ENCODE measurements at places on chromosomes 16 and 17.

- no peak for DNase-seq
These were observed 121.5 kb upstream of the ADAMTS18 start for GRCh38 chr16:77556201-77556873.

DNA sequence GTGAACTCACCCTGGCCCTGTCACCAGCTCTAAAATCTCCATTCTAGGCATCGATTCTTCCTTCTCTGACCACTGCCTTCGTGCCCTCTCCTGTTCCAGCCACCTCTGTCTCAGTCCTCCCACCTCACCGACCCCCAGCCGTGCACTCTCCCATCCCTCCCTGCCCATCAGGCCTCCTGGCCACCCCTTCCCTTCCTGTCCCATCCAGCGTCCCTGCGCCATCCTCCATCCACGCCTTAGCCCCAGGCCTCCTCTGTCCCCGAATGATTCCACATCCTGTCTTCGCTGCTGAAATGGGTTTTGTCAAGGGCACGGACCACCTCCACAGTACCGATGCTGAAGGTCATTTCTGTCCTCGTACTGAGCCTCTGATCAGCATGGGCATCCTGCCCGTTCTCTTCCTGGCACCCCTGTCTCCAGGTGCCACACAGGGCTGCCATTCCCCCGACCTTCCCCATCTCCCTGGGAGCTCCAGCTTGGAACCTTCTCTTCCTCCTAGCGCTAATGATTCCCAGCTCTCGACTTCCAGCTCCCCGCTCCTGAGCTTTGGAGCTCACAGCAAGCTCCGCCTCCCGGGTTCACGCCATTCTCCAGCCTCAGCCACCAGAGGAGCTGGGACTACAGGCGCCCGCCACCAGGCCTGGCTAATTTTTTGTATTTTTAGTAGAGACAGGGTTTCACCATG lies 2.6 kb downstream of the TRIM65 start:
- no peak for DNase-seq

DNA sequence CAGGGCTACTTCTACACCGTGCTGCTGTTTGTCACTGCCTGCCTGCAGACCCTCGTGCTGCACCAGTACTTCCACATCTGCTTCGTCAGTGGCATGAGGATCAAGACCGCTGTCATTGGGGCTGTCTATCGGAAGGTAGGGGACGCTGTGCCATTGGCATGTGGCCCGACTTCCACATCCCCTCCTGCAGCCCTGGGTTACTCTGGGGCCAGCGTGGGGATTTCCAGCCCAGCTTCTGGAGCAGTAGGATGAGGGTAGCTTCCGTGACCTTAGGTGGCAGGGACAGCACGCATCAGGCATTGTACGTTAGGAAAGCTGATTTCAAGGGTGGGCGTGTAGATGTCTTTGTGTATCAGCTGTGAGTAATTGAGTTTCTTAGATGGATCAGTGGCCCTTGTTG lies 96.5 kb downstream of the ABCC1 start:
- no peak for DNase-seq

GRCh38 chr16:49924078-49924477 lies 68.2 kb upstream of the ZNF423 start:
- no peak for DNase-seq

DNA sequence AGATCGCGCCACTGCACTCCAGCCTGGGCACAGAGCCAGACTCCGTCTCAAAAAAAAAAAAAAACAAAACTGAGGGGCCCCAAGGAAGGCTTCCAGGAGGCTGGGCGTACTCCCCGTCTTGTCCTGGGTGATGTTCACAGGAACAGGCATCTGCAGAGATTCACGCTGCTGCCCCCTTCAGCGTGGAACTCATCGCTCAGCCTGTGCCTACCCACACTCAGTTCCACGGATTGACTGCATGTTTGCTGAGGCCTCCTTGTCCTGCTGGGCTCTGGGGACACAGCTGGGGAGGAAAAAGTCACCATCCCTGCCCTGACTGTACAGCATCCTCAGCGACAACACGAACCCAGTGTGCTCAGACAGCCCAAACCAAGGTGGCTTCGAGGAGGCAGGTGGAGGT lies 12.9 kb upstream of the OSGIN1 start:
- DNase-seq = no peak

GRCh38 chr16:1691276-1691675 lies 13.2 kb downstream of the JPT2 start:
- no peak for DNase-seq

GRCh38 chr16:22386976-22387375 lies 12.6 kb upstream of the CDR2 start:
- no peak for DNase-seq

DNA sequence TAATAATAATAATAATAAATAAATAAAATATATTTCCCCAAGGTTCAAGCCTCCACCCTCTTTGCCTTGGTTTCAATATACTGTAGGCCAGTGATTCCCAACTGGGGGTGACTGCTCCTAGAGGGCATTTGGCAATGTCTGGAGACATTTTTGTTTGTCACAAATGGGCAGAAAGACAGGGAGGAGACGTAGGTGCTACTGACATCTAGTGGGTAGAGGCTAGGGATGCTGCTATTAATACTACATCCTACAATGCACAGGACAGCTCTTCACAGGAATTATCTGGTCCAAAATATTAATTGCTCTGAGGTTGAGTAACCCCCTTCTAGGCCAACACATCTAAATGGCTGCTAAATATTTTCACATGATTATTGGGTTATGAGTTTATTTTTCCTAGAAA lies 12.8 kb upstream of the PRR14 start:
- peak; percentile 48 for DNase-seq

DNA sequence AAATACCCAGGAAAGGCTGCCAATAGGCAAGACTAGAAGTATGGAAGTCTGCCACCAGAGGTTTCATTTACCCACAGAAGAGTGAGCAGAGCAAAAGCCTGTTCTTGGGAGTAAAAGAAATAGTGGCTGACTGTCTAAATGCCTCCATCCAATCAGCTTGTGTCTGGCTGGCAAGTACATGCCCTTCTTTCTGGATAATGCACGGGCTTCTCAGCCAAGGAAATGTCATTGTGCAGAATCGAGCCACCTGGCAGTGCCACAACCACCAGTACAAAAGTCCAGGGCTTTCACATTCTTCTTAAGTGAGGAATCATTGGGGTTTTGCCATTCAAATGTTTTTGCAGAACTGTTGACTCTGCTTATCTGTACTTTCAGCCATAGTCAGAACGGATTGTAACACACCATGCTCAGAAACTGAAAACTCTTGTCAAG lies 10.1 kb upstream of the ERCC4 start:
- no peak for DNase-seq

DNA sequence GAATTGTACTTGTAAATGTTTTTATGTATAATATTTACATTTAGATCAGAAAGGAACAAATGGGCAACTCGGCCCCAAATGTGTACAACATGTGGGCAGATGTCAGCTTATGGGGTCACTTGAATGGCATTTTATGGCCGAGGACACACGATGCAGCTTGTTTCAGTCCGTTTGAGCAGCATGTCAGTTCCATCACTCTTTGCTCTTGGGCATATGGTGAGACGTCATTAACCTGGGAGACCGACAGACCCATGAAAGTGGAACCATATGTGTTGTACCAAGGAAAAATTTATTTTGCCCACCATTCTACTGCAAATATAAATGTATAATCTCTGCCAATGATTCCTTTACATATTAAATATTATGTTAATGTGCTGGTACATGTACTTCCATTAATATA lies 561.9 kb upstream of the SOX9 start:
- no peak for DNase-seq

DNA sequence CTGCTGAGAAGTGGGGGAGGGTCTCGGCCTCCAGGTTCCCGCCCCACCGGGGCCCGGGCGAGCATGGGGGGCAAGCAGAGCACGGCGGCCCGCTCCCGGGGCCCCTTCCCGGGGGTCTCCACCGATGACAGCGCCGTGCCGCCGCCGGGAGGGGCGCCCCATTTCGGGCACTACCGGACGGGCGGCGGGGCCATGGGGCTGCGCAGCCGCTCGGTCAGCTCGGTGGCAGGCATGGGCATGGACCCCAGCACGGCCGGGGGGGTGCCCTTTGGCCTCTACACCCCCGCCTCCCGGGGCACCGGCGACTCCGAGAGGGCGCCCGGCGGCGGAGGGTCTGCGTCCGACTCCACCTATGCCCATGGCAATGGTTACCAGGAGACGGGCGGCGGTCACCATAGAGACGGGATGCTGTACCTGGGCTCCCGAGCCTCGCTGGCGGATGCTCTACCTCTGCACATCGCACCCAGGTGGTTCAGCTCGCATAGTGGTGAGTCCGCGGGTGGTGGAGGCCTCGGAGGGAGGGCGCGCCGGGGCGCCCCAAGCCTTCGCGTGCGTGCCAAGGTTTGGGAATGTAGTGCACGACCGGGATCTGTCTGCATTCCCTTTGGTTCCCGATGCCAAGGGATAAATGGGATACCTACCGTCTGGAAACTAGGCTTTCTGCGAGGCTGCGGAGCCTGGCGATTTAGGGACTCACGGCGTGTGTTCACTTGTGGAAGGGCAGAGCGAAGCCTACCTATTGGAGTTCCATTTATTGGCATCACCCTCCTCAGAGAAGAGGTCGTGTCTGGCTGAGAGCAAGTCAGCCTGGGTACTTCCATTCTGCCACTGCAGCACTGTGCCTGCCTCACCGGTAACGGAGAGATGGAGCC lies 1.0 kb downstream of the ZNRF1 start:
- DNase-seq = peak; percentile 60

DNA sequence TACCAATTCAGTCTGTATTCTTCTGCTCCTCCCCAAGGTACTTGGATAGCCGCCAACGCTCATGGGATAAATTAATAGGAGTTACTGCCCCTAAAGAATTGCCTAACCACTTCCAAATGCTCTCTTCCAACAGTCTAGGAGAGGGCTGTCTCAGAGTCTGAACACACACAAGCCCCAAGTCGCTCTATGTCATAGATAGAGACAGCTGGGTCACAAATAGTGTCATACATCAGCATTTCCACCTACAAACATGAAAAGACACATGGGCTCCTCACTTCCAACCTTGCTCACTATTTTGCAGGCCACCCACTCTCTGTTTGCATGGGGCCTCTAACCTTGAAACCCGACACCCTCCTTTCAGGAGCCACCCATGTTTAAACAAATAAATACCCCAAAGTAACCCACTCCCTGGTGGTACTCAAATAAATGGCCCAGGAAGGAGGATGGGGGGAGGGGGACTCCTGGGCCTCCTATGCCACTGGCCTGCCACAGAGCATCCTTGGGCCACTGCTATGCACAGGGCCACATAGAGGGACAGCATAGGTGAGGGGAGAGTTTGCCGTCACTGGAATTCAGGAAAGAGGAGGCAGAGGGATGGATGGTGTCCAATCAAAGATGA lies 265.9 kb downstream of the SOX9 start:
- no peak for DNase-seq

DNA sequence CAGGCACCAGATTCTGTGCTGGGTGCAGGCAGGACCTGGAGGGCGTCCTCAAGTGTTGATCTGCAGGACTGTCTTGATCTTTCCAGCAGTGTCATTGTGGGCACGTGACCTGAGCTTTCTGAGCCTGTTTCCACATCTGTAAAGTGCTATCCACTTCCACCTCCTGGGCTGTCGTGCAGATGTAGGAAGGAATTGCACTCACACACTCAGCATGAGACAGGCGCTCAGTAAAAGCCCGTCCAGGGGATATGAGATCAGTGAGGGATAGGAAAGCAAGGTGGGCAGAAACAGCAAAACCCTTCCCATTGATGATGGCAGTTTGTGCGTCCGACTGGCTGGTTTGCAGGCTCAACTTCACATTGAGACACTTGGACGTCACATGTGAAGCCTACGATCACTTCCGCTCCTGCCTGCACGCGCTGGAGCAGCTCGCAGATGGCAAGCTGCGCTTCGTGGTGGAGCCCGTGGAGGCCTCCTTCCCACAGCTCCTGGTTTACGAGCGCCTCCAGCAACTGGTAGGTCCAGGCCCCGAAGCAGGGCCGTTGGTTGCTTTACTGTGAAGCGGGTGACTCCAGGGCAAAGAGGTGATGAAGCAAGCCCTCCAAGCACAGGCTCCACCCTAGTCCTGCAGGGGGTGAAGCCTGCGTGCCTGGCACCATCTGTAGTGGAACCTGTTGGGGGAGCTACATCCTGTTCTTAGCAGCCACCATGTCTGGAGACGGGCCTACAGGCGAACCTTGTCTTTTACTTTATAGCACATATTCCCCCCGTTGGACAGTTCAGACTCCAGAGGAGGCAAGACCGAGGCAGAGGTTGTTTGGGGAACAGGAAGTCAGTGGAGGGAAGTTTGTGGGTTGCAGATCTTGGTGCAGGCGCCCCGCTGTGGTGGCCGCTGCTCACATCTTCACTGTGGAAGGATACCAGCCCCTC lies 23.0 kb downstream of the METTL22 start:
- no peak for DNase-seq

DNA sequence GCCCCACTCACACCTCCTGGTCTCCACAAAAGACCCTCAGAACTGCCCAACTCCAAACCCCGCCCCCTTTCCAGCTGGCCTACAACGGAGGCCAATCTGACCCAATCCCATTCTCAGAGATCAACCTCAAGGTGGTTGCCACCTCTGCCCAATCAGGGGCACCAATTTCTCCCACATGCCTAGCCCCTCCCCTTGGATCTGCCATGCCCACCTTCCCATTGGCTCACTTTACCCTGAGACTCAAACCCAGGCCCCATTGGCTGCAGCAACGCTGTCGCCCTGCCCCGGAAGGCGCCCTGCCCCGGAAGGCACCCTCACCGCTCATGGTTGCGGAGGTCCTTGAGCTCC lies 10.6 kb downstream of the ZNF668 start:
- DNase-seq = no peak

DNA sequence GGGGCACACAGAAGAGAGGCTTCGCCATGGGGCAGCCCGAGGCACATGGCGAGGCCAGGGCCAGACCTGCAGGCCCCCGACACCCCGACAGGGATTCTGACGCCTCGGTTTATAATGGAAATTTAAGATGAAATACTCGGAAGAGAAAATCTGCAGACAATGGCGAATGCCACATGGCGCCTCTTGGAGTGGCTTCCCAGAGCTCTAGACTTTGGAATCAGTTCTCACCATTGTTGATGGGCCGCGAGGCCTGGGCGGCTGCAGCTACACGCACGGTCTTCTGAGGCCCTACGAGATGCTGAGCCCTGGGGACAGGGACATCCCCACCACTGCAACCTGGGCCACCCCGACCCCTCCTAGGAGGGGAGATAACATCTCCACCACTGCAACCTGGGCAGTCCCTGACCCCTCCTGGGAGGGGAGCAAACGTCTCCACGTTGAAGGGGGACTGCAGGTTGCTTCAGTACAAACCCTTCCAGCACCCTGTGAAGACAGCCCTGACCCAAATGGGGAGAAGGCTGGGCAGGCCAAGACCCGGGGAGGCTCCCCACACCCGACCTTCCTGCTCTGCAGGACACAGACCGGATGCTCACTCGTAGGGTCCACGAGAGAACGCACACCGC lies 56.9 kb downstream of the LMF1 start:
- DNase-seq = no peak

DNA sequence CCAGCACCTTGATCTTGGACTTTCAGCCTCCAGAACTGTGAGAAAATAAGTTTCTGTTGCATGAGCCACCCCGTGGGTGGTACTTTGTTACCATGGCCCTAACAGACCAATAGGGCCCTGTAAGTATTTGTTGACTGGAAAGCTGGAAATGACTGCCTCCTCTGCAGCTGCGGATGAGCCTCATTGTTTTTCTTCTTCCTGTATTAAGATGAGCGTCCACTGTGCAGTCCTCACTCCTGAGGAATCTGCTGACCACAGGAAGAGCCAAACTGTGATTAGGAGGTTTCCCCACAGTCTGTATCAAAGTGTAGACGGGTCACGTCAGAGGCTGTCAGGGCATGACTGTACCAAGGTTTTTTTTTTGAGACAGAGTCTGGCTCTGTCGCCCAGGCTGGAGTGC lies 12.2 kb upstream of the AKTIP start:
- DNase-seq = no peak

Data from activated CD4-positive, alpha-beta T cell treated with anti-CD3 and anti-CD28 coated beads, Interleukin-2, Interleukin-4, amounts not matched to agents 100 ng/mL and 50 ng/mL, durations not matched to agents 16 hours and 8 hours (primary cell).